ENCODE measurements at places on chromosomes 4 and X. TPM values are rescaled to one million over a fixed set of nuclear protein-coding genes. Genes with fewer than 3 reads are reported as not detected.

The HEPH gene
- total RNA-seq, result 2.6 TPM

The TMEM150C gene
- 1.1 TPM for total RNA-seq

GRCh38 chrX:100413229-100413628 lies 3.2 kb upstream of the PCDH19 start:
- H3K4me3 ChIP-seq, result no peak overlapping the region
- no peak for DNase-seq
- H3K4me1 ChIP-seq, result peaks cover 4% of the 10 kb centered on the region
- H3K36me3 ChIP-seq, result no peaks in the 10 kb centered on the region
- H3K27ac ChIP-seq, result no peak overlapping the region

DNA sequence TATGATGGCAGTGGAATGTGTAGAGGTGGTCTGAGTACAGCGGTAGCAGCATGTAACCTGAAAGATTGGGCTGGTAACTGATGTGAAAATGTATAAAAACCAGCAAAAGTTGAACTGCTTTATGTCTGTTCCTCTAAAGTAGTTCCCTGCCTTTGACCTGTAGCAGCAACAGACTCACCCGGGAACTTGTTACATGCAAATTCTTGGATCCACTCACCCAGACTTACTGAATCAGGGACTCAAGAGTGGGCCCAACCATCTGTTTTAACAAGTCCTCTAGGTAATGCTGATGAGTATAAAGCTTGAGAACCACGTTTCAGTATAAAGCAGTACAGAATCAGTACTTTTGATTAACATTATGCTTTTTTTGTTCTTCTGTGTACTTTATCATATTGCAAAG lies 84.7 kb downstream of the RAP1GDS1 start:
- DNase-seq, result no peak
- H3K27me3 ChIP-seq, result no peaks in the 10 kb centered on the region
- H3K4me1 ChIP-seq, result no peaks in the 10 kb centered on the region

The CT47B1 gene
- not detected for total RNA-seq

GRCh38 chr4:56215141-56215783 lies 172.0 kb downstream of the AASDH start:
- peak overlapping the region; percentile 57 for H3K27ac ChIP-seq
- H3K4me3 ChIP-seq, result no peak overlapping the region
- H3K36me3 ChIP-seq, result no peaks in the 10 kb centered on the region
- H3K4me1 ChIP-seq, result no peaks in the 10 kb centered on the region
- DNase-seq, result no peak
- no peaks in the 10 kb centered on the region for H3K27me3 ChIP-seq

The SLITRK4 gene
- total RNA-seq, result 0.40 TPM

GRCh38 chrX:155279873-155280272 lies 15.6 kb upstream of the RAB39B start:
- no peaks in the 10 kb centered on the region for H3K27me3 ChIP-seq
- no peaks in the 10 kb centered on the region for H3K36me3 ChIP-seq
- H3K4me1 ChIP-seq, result no peaks in the 10 kb centered on the region
- H3K4me3 ChIP-seq, result no peak overlapping the region
- DNase-seq, result no peak

DNA sequence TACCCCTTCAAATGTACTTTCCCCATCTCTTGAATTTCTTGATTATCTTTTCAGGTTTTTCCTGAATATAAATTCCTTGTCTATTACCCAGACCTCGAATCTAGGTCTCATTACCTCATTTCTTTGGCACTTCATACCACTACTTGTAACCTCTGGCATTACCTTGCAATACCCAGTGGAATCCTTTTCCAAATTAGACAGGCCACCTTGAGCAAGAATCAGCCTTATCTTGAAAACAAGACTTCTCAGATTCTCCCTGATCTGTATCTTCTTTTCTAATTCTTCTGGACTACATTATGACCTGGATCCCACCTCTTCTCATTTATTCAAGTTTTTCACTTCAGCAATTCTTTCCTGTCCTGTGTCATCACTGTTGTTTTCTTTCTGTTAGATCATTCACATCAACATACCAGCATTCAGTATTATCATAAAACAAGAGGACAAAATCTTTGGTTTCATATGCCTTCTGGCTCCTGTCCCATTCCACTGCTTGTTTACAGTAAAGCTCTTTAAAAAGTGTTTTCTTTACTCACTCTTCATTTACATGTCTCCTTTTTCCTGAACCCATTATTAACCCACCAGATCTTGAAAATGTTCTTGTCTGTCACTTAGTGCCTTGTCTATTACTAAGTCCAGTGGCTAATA lies 275.6 kb upstream of the HS3ST1 start:
- no peak overlapping the region for H3K27ac ChIP-seq
- H3K27me3 ChIP-seq, result no peaks in the 10 kb centered on the region
- no peak overlapping the region for H3K4me3 ChIP-seq
- DNase-seq, result no peak
- H3K36me3 ChIP-seq, result no peaks in the 10 kb centered on the region

The CSAG2 gene
- total RNA-seq, result not detected

DNA sequence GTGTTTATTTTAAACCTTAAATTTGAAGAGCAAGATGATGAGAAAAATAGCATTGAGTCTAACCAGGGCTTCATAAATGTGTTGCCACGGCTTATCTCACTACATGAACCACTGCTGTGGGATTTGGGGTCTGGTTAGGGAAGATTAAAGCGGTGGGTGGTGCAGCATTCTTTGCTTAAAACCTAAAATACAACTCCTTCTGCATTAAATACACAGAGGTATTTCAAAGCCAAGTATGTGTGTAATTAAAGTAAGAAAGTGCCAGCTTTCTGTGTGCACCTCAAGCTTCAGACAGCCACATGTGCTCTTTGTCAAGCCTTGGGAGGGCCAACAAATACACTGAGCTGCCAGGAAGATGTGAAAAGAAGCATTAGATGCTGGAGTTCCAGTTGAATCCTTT lies 128.0 kb downstream of the CPE start:
- no peak overlapping the region for H3K4me3 ChIP-seq
- peaks cover 26% of the 10 kb centered on the region for H3K4me1 ChIP-seq
- no peak overlapping the region for H3K27ac ChIP-seq
- no peaks in the 10 kb centered on the region for H3K27me3 ChIP-seq

- H3K27ac ChIP-seq, result no peak overlapping the region
- no peak overlapping the region for H3K4me3 ChIP-seq
- DNase-seq, result no peak
- no peaks in the 10 kb centered on the region for H3K36me3 ChIP-seq
These were observed 3.5 kb upstream of the GSX2 start for GRCh38 chr4:54096295-54096962.

DNA sequence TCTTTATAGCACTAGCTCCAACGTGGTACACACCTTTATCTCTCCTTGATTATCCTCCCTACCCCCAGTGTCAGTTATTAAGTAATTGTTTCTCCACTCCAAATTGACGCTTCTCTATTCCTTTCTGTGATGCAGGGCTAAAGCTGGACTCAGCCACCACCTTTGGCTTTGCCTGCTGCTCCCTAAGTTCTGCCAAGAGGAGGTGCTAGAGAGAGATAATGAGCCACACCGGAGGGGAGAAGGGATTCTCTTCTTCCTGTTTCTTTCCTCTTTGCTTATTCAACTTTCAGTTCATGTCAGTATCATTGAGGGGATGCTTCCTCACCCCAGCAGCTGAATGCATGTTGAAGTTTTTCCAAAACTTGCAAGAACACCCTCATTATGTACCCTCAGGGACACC lies 176.5 kb downstream of the GBA3 start:
- H3K27me3 ChIP-seq, result no peaks in the 10 kb centered on the region
- DNase-seq, result no peak
- H3K4me1 ChIP-seq, result no peaks in the 10 kb centered on the region
- no peaks in the 10 kb centered on the region for H3K36me3 ChIP-seq
- no peak overlapping the region for H3K27ac ChIP-seq

The ARMCX1 gene
- 12.1 TPM for total RNA-seq

The ETDA gene
- total RNA-seq, result not detected

GRCh38 chr4:115688961-115689360 lies 575.5 kb upstream of the NDST4 start:
- no peaks in the 10 kb centered on the region for H3K36me3 ChIP-seq
- H3K27ac ChIP-seq, result no peak overlapping the region
- no peaks in the 10 kb centered on the region for H3K4me1 ChIP-seq
- no peak for DNase-seq
- no peaks in the 10 kb centered on the region for H3K27me3 ChIP-seq
- H3K4me3 ChIP-seq, result no peak overlapping the region

DNA sequence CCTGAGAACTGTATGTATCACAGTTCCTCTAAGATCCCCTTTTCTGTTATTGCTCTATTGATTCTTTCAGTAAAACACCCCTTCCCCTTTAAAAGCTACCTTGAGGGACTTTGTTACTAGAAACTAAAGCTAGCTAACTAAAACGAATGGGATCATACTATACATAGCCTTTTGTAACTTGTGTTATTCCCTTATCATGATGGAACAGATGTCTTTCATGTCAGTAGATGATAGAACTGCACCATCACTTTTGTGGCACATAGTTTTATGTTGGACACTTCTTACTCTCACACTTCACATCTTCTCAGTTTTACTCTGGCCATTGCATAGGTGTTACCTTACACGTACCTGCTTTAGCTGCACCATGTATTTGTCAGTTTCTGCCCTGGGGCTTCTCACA lies 46.6 kb upstream of the PGRMC2 start:
- no peak for DNase-seq
- no peak overlapping the region for H3K4me3 ChIP-seq
- H3K27me3 ChIP-seq, result no peaks in the 10 kb centered on the region
- no peak overlapping the region for H3K27ac ChIP-seq

- no peak overlapping the region for H3K4me3 ChIP-seq
- H3K4me1 ChIP-seq, result no peaks in the 10 kb centered on the region
- no peaks in the 10 kb centered on the region for H3K27me3 ChIP-seq
- DNase-seq, result no peak
- H3K36me3 ChIP-seq, result no peaks in the 10 kb centered on the region
- H3K27ac ChIP-seq, result no peak overlapping the region
These were observed 73.5 kb upstream of the RAP2C start for GRCh38 chrX:132292793-132293192.

The SMIM31 gene
- not detected for total RNA-seq

- DNase-seq, result no peak
- H3K4me1 ChIP-seq, result no peaks in the 10 kb centered on the region
- peak overlapping the region; percentile 67 for H3K27ac ChIP-seq
These were observed 35.1 kb upstream of the CYP2U1 start for GRCh38 chr4:107896158-107896645.

The LRCH2 gene
- total RNA-seq, result 0.11 TPM

The POLR2B gene
- 25.2 TPM for total RNA-seq

DNA sequence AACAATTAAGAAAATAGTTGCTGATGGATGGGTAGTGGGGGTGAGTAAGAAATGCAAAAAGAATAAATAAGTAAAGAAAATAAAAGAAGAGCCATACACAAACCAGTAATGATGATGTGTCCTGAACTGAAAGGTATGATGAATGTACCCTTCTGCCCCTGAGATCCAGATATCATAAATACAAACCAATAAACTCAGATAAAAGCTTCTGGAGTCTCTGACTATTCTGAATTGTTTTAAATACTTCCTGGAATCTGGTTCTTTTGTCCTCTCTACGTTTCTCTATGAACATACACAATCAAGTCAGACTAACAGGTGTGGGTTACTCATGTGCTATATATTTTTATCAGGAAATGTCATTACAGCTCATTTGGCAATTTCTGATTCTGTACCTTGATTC lies 153.4 kb downstream of the PPP1R2C start:
- H3K4me1 ChIP-seq, result no peaks in the 10 kb centered on the region
- H3K27me3 ChIP-seq, result no peaks in the 10 kb centered on the region
- no peak for DNase-seq
- no peak overlapping the region for H3K27ac ChIP-seq
- no peaks in the 10 kb centered on the region for H3K36me3 ChIP-seq
- no peak overlapping the region for H3K4me3 ChIP-seq

- H3K36me3 ChIP-seq, result no peaks in the 10 kb centered on the region
- H3K27ac ChIP-seq, result no peak overlapping the region
- no peak for DNase-seq
- H3K4me3 ChIP-seq, result no peak overlapping the region
- peaks cover 90% of the 10 kb centered on the region for H3K27me3 ChIP-seq
- H3K4me1 ChIP-seq, result peaks cover 17% of the 10 kb centered on the region
These were observed 5.8 kb downstream of the NKX3-2 start for GRCh38 chr4:13538427-13538973.

- H3K27ac ChIP-seq, result no peak within 1 kb of the TSS
- peaks cover 12% of the 10 kb centered on the region for H3K4me1 ChIP-seq
- H3K4me3 ChIP-seq, result no peak within 1 kb of the TSS
- no peaks in the 10 kb centered on the region for H3K36me3 ChIP-seq
These were observed at the start of gene ERAS for GRCh38 chrX:48826135-48826875. Gene ERAS (plus strand): TSS chrX:48826513. CDS start chrX:48829124, 2,611 bp downstream.

The RTL3 gene
- not detected for total RNA-seq

DNA sequence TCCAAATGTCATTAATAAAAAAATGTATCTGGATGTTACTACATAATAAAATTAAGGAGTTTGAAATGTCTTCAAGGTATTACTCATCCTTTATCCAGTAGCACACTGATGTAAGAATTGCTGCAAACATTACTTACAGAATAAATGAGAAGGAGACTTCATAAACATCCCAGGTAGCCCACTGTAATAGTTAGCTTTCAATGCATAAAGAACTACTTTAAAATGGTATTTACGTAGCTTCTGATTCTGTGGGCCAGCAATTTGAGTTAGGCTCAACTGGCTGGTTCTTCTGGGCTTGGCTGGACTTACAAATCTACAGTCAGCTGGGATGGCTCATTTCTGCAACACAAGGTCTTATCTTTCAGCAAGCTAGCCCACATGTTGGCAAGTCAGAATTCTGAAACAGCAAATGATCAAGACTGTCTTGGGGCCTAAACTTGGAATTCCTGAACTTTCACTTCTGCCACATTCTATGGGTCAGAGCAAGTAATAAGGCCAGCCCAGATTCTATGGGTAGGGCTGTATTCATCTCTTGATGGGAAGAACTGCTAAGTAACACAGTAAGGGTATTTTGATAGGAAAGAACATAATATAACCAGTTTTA lies 522.5 kb downstream of the IQCM start:
- no peak overlapping the region for H3K4me3 ChIP-seq
- no peaks in the 10 kb centered on the region for H3K27me3 ChIP-seq
- no peak overlapping the region for H3K27ac ChIP-seq
- H3K4me1 ChIP-seq, result peaks cover 3% of the 10 kb centered on the region
- DNase-seq, result no peak

- H3K27ac ChIP-seq, result no peak overlapping the region
- H3K27me3 ChIP-seq, result peaks cover 15% of the 10 kb centered on the region
- DNase-seq, result no peak
- H3K36me3 ChIP-seq, result no peaks in the 10 kb centered on the region
- H3K4me1 ChIP-seq, result no peaks in the 10 kb centered on the region
These were observed 120.8 kb downstream of the ZNF518B start for GRCh38 chr4:10336471-10336870.

The PAGE4 gene
- total RNA-seq, result not detected

GRCh38 chr4:152399246-152399645 lies 136.6 kb downstream of the FBXW7 start:
- no peak for DNase-seq
- H3K27me3 ChIP-seq, result no peaks in the 10 kb centered on the region

Measured in esophagus squamous epithelium (tissue), 5 donors.